Activated CD4-positive, CD25-positive, alpha-beta regulatory T cell treated with anti-CD3 and anti-CD28 coated beads, Interleukin-2, amount 50 U/mL, for 16 hours (primary cell): ENCODE measurements at places on chromosomes 13 and 19.

DNA sequence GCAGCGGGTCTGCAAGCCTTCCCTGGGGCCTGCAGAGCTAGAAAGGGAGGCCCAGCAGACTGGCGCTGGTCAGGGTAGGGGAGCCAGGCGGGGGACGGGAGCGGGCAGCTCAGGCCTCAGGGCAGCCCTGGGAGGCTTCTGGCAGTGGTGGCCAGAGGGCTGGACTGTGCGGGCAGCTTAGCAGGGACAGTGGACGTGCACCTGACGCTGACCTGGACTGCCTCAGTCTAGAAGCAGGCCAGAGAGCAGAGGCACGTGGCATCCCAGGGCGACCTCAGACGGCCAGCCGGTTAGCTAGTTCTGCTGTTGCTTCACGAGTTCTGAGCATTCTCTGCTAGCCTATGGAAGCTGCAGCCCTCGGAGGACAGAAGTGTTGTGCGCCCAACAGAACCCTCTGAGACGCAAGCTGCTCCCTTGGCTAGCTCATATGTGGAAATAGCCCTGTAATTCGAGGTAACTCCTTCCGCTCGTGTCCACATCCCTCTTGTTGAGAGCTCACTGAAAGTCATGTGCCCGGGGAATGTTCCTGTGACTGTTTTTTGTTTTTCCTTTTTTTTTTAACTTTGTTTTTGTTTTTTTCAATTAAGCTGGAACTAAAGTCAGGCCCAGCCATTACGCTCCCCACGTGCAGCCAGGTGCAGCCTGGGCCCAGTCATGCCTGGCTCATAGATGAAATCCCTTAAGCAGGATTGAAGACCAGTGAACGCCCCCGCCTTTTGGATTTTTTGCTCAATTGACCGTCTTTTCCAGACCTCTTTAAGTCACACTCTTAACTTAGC lies 1.9 kb upstream of the FAM174C start:
- no peak for DNase-seq

DNA sequence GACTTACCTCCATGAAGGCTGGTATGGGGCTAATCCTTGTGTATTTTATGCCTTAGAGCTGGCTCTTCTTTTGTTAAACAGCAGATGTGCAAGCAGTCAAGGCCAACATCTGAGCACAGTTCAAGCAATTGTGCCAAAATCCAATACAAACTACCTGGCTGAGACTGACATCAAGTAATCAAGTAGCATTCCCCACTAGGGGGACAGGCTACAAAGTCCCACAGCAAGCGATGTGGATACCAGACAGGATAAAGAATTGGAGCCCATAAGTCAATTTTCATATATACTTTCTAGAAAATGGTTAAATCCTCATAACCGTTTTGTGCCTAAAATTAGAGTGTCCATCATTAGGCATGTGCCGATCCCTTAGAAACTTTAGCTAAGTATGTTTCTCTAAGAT lies 675.8 kb downstream of the DIAPH3 start:
- no peak for DNase-seq

GRCh38 chr13:84481958-84482357 lies 599.7 kb upstream of the SLITRK1 start:
- no peak for DNase-seq

- DNase-seq: no peak
Measured at GRCh38 chr19:1624458-1624857, 19.2 kb upstream of the UQCR11 start.

GRCh38 chr13:69423844-69424243 lies 683.8 kb upstream of the ATXN8OS start:
- DNase-seq: no peak

- no peak for DNase-seq
Measured at GRCh38 chr13:31595563-31595962, 143.8 kb upstream of the RXFP2 start.

DNA sequence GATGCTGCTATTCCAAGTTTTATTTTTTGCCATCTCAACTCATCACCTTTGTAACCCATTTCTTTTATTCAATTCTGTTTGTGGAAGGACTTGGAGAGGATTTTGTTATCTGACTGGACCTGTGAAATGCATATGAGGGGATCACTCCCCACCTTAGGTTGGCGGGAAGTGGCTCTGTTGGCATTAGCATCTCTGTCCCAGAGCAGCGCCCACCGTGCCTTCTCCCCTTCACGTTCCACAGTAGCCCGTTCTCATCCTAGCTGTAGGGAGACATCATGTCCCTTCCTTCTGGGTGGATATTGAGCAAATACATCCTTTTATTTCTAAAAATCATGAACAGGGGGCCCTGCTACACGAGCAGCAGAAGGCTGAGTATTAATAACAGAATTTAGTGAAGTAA lies 330.4 kb downstream of the RFC3 start:
- DNase-seq: no peak

- DNase-seq: peak; percentile 34
Measured at GRCh38 chr19:46954993-46955812, 64.4 kb upstream of the NPAS1 start.

DNA sequence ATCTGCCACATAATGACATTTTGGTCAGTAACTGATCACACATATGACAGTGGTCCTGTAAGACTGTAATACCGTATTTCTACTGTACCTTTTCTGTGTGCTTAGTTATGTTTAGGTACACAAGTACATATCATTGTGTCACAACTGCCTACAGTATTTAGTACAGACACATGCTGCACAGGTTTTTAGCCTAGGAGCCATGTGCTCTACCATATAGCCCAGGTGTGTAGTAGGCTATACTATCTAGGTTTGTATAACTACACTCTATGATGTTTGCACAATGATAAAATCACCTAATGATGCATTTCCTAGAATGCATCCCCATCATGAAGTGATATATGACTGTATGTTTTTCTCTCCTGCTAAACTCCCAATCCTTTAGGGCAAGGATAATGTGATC lies 61.2 kb upstream of the MIR17HG start:
- no peak for DNase-seq

DNA sequence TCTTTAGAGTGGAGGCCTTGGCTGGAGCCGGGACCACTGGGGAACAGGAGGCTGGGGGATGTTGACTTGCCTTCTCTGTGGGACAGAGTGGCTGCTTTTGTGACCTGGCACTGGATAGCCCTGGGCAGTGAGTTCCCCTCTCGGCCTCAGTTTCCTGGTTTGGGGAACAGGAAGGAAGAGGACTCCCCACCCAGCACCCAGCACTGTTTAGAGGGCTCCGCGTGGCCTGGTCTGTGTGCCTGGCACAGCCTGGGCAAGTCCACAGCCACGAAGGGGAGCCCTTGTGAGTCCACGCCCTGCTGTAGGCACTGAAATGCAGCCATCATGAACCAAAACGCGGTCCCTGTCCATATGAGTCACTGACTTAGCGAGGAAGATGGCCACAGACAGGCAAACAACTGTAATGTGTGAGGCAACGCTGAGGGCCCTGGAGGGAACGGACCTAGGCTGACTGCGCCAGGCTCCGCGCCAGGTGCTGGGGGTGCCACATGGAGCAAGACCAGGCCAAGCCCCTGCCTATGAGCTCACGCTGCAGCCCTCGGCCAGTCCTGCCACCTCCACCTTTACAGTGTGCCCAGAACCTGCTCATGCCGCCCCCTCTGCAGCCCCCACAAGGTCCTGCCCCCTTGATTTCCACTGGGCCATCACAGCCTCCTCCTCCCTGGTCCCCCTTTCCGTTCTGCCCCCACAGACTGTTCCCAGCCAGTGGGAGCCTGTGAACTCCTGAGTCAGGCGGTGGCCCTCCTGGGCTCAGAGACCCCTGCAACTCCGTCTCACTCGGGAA lies 35.5 kb downstream of the PAK4 start:
- no peak for DNase-seq

DNA sequence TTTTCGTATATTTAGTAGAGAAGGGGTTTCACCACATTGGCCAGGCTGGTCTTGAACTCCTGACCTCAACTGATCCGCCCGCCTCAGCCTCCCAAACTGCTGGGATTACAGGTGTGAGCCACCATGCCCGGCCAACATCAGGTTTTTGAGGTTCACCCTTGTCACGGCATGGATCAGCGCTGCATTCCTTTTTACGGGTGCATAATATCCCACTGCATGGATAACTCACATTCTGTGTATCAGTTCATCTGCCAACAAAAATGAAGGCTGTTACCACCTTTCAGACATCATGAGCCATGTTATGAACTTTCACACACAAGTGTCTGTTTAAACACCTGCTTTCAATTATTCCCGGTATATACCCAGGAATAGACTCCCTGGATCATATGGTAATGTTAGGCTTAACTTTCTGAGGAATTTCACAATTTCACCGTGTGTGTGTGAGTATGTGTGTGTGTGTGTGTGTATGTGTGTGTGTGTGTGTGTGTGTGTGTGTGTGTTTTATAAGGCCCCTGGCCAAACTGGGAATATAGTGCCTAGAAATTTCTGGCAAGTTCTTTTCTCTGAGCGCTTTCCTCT lies 52.2 kb downstream of the AP1M1 start:
- DNase-seq: no peak

DNA sequence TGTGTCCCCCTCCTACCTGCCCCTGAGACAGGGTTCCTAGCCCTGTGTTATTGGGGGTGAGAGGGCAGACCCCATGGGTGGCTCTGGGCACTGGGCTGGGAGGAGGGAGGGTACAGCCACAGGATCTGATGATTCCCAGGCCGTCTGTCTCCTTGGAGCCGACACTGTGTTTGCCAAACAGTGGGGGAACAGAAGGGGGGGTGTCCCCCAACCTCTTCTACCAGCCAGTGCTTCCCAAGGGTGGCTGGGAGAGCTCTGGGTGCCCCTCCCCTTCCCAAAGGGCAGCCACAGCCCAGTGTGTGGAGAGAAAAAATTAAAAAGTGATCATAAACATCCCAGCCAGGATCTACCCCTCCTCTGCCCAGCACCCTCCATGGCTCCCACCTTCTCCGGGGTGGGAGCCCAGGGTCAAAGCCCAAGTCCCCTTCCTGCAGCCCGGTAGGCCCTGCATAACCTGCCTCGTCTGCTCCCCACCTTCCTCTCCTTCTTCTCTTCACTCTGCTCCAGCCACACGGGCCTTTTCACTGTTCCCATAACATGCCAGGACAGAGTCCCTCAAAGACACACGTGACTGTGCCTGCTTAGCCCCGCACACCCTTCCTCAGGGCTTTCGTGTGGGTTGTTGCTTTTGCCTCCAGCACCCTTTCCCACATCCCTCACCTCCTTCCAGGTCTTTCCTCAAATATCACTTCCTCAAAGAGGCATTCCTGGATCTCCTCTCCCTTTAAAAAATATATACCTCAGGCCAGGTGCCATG lies 1.4 kb upstream of the PLIN4 start:
- DNase-seq: no peak

DNA sequence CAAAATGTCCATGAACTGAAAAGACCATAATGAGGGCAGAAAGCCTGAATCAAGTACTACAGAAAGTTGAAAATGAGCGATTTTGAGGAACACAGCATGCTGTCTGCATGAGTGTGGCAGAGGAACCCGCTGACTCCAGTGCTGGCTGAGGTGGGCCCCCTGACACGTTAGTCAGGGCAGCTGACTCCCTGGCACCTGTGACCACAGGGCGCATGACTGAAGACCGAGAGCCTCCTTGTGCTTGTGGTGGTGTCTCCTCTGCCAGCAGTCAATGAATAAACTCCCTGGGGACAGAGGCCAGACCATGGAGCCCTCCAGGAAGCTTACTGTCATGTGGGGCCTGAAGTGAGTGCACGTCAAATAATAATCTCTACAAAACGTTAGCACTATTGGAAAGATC lies 38.4 kb upstream of the VSTM2B start:
- no peak for DNase-seq

GRCh38 chr13:21636656-21637055 lies 32.7 kb upstream of the MICU2 start:
- DNase-seq: no peak

GRCh38 chr13:52896827-52897659 lies 48.6 kb upstream of the PCDH8 start:
- DNase-seq: no peak
